ENCODE measurements at places on chromosomes 1 and 21.

DNA sequence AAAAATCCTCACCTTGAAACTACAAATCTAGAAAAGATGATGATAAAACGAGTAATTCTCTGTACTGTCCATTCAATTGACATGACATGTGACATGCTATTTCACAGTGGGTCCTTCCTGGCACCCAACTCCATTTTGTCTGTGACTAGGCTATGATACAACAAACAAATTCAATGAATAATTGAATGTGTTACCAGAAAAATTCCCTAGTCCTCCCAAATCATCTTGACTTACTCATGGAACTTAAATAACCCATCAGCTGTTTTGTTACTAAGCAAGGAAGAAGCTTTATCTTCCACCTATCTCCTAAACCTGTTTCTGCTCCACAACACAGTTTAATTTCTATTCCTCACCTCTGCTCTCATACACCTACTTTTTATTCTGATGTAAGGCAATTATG lies 30.4 kb downstream of the B3GALNT2 start:
- no peaks in the 10 kb centered on the region for H3K36me3 ChIP-seq
- no peaks in the 10 kb centered on the region for H3K27me3 ChIP-seq
- H3K4me3 ChIP-seq, result no peak overlapping the region
- no peak for DNase-seq
- H3K27ac ChIP-seq, result no peak overlapping the region
- no peaks in the 10 kb centered on the region for H3K4me1 ChIP-seq

- no peaks in the 10 kb centered on the region for H3K4me1 ChIP-seq
- DNase-seq, result no peak
- no peak overlapping the region for H3K4me3 ChIP-seq
- no peak overlapping the region for H3K27ac ChIP-seq
These were observed 57.4 kb upstream of the AJAP1 start for GRCh38 chr1:4597020-4597419.

DNA sequence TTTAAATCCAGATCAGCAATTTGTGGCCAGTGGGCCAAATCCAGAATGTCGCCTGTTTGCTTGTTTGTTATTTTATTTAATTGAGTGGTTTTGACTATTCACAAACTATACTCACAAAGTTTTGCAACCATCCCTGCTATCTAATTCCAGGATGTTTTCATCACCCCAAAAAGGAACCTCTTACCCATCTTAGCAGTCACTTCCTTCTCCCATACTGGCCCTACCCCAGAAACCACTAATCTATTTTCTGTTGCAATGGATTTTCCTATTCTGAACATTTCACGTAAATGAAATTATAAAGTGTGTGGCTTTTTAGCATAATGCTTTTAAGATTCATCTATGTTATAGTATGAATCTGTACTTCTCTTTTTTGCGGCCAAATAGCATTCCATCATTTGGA lies 41.3 kb downstream of the WDTC1 start:
- no peaks in the 10 kb centered on the region for H3K27me3 ChIP-seq
- DNase-seq, result no peak
- no peaks in the 10 kb centered on the region for H3K4me1 ChIP-seq
- no peak overlapping the region for H3K4me3 ChIP-seq

DNA sequence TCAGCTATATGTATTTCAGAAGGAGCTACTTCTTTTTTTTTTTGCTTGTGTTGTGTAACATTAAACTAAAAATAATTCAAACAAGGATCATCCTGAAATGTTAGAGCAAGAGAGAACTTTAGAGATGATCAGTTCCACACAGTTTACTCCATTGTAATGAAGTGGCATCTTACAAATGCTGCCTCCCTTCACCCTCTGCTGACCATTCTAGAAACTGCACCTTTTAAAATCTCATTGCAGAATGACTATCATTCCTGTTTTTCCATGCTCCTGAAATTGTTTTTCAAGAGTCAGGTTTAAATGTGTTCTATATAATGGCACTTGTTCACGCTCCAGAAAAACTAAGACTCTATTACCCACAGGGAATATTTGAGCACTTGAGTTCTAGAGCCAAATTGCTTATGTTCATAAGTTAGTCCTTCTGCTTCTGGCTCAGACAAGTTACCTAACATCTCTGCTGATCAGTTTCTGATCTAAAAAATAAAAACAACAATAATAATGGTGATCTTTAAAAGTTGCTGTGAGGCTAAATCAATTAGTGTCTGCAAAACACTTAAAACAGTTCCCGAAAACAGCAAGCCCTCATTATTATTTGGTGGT lies 21.5 kb upstream of the SLC44A5 start:
- no peaks in the 10 kb centered on the region for H3K4me1 ChIP-seq
- no peaks in the 10 kb centered on the region for H3K36me3 ChIP-seq
- DNase-seq, result no peak
- H3K27me3 ChIP-seq, result no peaks in the 10 kb centered on the region

GRCh38 chr1:86395751-86396497 lies at the start of gene ODF2L:
TSS of gene ODF2L (minus strand) at chr1:86396323. CDS start at chr1:86387027, 9,296 bp downstream.
- H3K4me3 ChIP-seq, result peak within 1 kb of the TSS; percentile 79
- DNase-seq, result peak; percentile 63
- H3K4me1 ChIP-seq, result peaks cover 7% of the 10 kb centered on the region
- H3K27me3 ChIP-seq, result no peaks in the 10 kb centered on the region
- peak within 1 kb of the TSS; percentile 80 for H3K27ac ChIP-seq
- H3K36me3 ChIP-seq, result no peaks in the 10 kb centered on the region

- no peak overlapping the region for H3K4me3 ChIP-seq
- H3K27ac ChIP-seq, result no peak overlapping the region
- H3K4me1 ChIP-seq, result no peaks in the 10 kb centered on the region
These were observed 27.4 kb upstream of the PWP2 start for GRCh38 chr21:44079846-44080245.

- 0 out of 2 replicates have a peak, but pooled peaks cover 5% of the 10 kb centered on the region for H3K4me1 ChIP-seq
- no peaks in the 10 kb centered on the region for H3K36me3 ChIP-seq
- H3K27me3 ChIP-seq, result no peaks in the 10 kb centered on the region
- no peak overlapping the region for H3K27ac ChIP-seq
These were observed 58.3 kb downstream of the UBIAD1 start for GRCh38 chr1:11331036-11331944.

GRCh38 chr1:200527670-200528069 lies 92.9 kb downstream of the KIF14 start:
- H3K4me3 ChIP-seq, result no peak overlapping the region
- no peak for DNase-seq
- H3K27ac ChIP-seq, result no peak overlapping the region
- H3K36me3 ChIP-seq, result no peaks in the 10 kb centered on the region
- no peaks in the 10 kb centered on the region for H3K27me3 ChIP-seq
- peaks cover 2% of the 10 kb centered on the region for H3K4me1 ChIP-seq

DNA sequence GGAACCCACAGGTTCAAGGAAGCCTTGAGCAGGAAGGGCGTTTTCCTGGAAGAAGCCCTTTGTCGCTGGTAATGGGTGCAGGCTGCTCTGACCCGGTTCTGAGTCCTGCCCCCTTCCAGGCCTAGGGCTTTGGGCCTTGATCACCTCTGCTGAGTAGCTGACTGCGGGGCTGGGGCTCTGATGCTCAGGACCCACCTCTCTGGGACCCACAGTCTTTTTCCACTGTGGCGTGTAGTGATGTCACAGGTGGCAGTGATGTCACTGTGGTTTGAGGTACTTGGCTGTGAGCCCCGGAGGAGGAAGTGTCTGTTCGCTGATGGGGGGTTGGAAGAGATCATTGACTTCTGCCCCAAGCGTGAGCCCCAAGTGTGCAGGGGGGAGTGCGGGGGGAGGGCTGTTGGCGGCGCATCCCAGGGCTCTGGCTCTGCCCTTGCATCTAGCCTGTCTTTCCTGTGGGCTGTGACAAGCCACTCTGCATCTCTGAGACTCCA lies 6.9 kb downstream of the TNFRSF1B start:
- no peaks in the 10 kb centered on the region for H3K4me1 ChIP-seq
- H3K27ac ChIP-seq, result no peak overlapping the region
- H3K4me3 ChIP-seq, result no peak overlapping the region

DNA sequence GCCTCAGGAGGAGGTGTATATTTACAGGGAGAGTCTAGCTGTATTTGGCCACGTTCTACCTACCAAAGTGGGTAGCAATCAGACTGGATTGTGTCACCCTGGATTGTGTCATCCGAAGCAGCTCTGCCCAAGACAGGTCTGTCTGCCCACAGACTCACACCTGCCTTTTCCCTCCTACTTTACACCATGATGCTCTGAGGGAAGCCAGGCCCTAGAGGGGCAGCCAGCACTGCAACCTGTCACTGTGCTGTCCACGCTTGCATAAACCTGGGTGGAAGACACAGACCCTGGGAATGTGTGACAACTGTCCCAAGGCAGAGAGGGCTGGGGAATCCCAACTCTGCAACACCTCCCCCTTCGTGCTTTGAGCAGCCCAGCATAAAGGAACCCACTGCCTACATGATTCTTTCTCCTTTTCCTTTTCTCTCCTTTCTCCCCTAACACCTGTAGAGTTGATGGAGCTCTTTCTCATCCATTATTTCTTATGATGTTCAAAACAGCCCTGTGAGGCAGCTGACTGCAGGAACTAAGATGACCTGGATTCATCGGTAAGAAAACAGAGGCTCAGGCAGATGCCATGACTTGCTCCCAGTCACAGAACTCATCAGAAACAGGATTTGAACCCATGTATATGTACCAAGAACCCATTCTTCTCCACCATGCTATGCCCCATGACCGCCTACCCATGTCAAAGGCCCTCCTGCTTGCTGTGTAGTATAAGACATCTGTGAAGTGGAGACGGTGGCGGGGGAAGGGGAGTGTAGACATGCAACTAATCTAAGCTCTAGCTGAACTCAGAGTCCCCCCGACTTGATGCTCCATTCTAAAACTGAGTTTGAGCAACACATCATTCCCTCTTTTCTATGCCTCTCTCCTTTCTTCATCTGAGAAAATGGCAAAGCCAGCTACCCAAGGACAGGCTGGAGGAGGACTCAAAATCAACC lies 55.9 kb downstream of the ITPKB start:
- no peak overlapping the region for H3K27ac ChIP-seq
- no peaks in the 10 kb centered on the region for H3K36me3 ChIP-seq
- H3K27me3 ChIP-seq, result peaks cover 11% of the 10 kb centered on the region
- H3K4me1 ChIP-seq, result peaks cover 20% of the 10 kb centered on the region
- H3K4me3 ChIP-seq, result no peak overlapping the region
- DNase-seq, result no peak

GRCh38 chr1:147238053-147238902 lies 4.2 kb upstream of the CHD1L start:
- H3K4me1 ChIP-seq, result peaks cover 10% of the 10 kb centered on the region
- H3K36me3 ChIP-seq, result no peaks in the 10 kb centered on the region
- no peaks in the 10 kb centered on the region for H3K27me3 ChIP-seq
- H3K4me3 ChIP-seq, result no peak overlapping the region
- DNase-seq, result no peak
- H3K27ac ChIP-seq, result no peak overlapping the region

GRCh38 chr1:154445040-154445472 lies 39.9 kb downstream of the IL6R start:
- no peak overlapping the region for H3K27ac ChIP-seq
- no peaks in the 10 kb centered on the region for H3K36me3 ChIP-seq
- no peak for DNase-seq
- H3K27me3 ChIP-seq, result no peaks in the 10 kb centered on the region
- H3K4me1 ChIP-seq, result no peaks in the 10 kb centered on the region

- H3K4me1 ChIP-seq, result peaks cover 4% of the 10 kb centered on the region
- no peak overlapping the region for H3K4me3 ChIP-seq
- DNase-seq, result no peak
- H3K27me3 ChIP-seq, result no peaks in the 10 kb centered on the region
These were observed 107.4 kb upstream of the ADGRL2 start for GRCh38 chr1:81693316-81693715.

- H3K27me3 ChIP-seq, result no peaks in the 10 kb centered on the region
- no peak for DNase-seq
- H3K4me3 ChIP-seq, result no peak overlapping the region
- H3K36me3 ChIP-seq, result no peaks in the 10 kb centered on the region
- H3K27ac ChIP-seq, result no peak overlapping the region
These were observed 76.9 kb upstream of the KAZN start for GRCh38 chr1:14521622-14522021.

- no peaks in the 10 kb centered on the region for H3K36me3 ChIP-seq
- H3K27me3 ChIP-seq, result no peaks in the 10 kb centered on the region
- no peak overlapping the region for H3K27ac ChIP-seq
These were observed 32.8 kb downstream of the EPRS1 start for GRCh38 chr1:220013497-220013896.

DNA sequence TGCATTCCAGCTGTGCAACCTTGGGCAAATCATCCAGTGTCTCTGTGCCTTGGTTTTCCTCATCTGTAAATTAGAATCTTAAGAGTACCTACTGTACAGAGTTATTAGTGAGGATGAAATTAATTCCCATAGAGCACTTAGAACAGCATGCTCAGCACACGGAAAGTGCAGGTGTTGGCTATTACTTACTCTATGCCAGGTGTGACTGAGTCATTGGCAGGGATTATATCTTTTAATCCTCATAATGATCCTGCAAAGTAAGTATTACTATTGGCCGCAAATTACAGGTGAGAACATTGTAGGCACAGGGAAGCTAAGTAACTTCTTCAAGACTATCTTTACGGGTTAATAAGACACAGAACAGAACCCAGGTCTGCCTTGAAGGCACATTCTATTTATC lies 6.3 kb upstream of the UBE2U start:
- H3K27ac ChIP-seq, result no peak overlapping the region
- no peak overlapping the region for H3K4me3 ChIP-seq
- H3K4me1 ChIP-seq, result no peaks in the 10 kb centered on the region
- no peaks in the 10 kb centered on the region for H3K27me3 ChIP-seq
- H3K36me3 ChIP-seq, result no peaks in the 10 kb centered on the region
- DNase-seq, result no peak

DNA sequence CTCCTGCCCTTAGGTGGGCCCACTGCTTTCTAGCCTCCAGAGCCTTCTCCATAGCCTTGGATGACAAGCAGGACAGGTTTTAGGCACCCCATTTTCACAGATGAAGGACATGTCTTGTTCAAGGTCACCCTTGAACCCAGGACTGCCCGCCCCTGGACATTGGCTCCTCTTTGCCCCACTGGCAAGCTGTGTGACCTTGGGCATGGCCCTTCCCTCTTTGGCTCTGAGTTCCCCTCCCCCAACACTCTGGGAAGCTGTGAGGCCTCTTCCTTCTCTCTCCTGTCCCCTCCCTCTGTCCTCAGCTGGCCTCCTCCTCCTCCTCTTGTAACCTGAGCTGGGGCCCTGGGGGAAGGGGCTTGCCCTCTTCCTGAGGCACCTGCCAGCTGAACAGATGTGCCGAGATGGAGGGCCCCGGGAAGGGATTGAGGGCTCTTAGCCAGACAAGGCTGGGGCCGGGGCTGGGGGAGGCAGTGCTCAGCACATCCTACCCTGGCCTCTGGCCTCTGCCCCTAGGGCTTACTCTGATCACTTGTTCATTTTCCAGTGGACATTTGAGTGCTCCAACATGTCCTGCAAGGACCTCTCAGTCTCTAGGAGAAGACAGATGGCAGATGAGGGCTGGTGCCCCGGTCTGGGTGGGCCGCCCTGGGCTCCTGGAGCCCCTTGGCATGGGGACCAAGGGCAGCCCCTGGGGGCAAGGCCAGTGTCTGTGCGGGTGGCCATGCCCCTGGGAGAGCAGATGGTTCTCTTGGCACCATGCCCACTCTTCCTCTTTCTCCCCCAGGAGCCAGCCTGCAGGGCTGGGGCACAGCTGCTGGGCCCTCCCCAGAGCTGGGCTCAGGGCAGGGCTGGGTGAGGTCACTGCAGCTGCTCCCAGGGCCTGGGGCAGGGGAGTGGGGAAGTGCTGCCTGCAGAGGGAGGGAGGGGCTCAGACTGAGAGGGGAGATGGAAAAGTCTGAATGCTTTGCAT lies 10.7 kb downstream of the FOXO6 start:
- peaks cover 3% of the 10 kb centered on the region for H3K27me3 ChIP-seq
- DNase-seq, result peak; percentile 80
- H3K4me3 ChIP-seq, result peak overlapping the region; percentile 48
- H3K36me3 ChIP-seq, result no peaks in the 10 kb centered on the region
- peaks cover 35% of the 10 kb centered on the region for H3K4me1 ChIP-seq
- no peak overlapping the region for H3K27ac ChIP-seq

All from H1 (cell line).